ENCODE measurements at places on chromosomes 4 and X.

DNA sequence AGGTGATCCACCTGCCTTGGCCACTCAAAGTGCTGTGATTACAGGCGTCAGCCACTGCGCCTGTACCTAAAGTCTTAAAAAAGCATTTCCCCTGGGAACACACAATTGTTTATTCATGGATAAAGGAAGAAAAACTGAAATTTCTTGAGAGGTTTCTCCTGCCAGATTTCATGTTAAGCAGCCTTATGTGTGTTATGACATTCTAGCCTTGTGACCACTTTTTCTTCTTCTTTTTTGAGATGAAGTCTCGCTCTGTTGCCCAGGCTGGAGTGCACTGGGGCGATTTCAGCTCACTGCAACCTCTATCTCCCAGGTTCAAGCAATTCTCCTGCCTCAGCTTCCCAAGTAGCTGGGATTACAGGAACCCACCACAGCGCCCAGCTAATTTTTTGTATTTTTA is 57.8 kb upstream of the PLAC8 start:
- DNase-seq: no peak

- DNase-seq: no peak
Measured at GRCh38 chr4:151031831-151032605, 16.9 kb upstream of the LRBA start.

DNA sequence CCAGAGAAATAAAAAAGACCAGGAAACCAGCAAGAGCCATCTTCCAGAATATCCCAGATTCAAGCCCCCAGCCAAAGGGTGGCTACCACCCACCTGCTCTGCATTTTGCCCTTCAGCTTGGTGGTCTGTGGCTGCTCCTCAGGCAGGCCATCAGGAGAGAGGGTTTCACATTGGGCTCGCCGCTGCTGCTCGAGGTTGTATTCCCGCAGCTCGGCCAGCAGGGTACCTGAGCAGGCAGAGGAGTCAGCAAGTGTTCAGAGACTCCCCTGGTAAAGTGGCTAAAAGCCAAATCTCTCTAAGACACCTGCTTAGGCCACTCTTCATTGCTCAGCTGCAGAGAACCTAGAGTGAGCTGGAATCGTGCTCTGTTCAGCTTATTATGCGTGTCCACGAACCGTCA is 110.8 kb upstream of the HSD17B10 start:
- DNase-seq: no peak

DNA sequence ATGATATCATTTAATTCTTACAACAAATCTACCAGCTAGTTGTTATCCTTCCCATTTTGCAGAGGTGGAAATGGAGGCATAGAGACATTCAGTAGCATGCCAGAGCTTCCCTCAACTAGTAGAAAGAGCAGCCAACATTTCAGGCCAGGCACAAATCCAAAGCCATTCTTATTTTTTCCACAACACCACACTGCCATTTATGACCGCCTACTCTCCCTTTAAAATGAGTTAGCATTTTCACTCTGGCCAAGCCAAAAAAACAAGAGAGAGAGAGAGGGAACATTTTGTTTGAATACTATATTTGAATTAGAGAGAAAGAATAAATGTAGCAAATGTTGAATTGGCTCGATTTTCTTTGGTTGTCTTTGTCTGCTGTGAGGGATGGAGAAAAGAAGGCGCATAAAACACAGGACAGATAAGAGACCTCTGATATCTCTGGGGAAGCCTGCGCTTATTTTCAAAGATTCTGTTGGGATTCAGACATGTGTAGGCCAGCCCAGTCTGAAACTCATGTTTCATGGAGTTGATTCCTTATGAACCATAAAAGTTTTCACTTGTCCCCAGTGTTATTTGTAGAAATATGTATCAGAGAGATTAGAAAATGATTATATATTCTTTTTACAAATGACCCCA is 265.7 kb downstream of the RAB28 start:
- no peak for DNase-seq

DNA sequence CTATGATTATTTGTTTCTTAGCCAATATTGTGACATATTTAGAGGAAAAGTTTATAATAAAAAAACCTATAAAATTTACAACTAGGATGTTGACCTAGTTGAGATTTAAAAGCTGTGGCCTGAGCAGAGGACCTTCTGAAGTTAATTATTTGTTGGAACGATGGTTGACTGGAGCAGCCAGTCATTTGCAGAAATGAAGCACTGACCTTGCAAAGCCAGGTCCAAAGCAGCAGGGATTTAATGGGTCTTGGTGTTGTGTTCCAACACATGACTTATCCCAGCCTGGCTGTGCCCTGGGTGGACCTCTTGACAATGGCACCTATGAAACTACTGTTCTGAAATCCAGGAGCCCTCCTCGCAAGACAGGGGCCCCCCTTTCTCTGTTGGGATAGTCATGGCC is 235.2 kb downstream of the FRAS1 start:
- no peak for DNase-seq

- DNase-seq: no peak
Measured at GRCh38 chrX:115560211-115560977, 580 bp upstream of the PLS3 start.

- no peak for DNase-seq
Measured at GRCh38 chr4:147958489-147959065, 226.7 kb downstream of the ARHGAP10 start.
